ENCODE measurements at places on chromosomes 7 and 10.

DNA sequence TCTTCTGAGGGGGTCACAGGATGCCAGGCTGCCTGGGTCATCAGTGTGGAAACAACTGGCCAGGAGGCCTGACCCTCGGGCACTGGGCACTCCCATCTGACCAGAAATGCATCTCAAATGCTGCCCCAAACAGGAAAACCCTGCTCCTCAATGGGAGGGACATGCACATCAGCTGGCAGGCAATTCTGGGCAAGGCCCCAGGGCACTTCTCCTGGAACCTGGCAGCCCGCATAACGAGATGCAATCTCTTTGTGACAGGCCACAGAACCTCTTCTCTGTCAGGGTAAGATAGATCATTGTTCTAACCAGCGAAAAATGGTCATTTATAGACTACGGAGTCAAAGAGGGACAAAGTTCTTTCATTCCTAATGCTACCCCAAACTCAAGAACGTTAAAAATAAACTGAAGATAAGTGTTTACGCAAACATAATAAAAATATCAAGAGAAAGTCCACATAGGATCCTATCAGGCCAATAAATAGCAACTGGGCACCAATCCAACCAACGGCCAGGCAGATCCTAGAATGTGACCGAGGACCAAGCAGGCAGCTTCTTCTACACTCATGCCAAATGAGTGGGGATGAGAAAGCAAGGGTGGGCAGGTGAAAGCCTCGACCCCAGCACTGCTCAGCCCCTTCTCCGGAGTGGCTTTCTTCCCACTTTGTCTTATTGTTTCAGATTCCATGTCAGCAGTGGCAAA is 212.3 kb downstream of the TCERG1L start:
- DNase-seq: no peak

DNA sequence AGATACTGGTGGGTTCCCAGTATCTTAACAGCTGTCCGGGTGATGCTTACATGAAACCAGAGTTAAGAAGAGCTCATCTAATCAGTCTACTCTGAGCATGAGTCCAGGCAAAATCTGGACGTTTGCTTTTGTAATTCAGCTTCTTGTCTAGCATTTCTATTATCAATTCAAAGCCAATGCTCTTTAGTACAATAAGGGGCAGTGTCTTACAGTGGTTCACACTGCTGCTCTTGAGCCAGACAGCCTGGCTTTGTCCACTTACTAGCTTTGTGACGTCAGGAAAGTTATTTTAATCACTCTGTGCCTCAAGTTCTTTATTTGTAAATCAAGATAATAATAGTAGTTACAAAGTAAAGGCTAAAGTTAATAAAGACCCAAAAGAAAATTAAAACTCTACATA is 227.3 kb upstream of the TCF7L2 start:
- DNase-seq: peak; percentile 7

DNA sequence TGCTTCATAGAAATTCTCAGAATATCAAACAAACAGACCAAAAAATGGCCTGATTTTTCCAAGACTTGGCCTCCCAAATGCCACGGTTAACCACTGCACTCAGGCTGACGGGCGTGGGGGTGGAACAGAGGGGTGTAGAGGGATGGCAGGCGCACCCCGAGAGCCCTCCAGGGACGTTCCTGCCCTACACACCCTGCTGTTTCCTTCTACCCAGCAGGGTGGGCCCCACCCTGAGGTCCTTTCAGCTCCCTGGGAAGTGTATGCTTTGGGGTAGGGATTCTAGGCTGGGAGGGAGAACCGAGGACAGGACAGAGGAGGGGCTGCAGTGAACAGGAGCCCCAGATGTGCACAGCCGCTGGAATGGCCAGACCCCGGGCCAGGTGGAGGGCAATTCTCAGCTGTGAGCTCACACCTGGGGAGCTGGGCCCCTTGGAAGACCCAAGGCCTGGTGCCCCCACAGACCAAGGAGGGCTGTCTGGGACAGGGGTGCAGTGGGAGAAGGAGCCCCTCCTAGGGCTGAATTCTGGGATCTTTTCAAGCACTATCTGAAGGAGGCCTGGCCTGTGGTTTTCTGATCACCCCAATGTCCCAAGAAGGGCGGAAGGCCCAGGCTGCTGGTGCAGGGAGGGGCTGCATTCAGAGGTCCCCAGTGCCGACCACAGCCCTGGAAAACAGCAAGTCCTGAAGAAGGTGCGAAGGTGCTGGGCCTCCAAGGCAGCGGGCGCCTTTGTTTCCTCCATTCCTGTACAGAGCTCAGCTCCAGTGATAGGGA is 32.9 kb upstream of the INPP5A start:
- no peak for DNase-seq

DNA sequence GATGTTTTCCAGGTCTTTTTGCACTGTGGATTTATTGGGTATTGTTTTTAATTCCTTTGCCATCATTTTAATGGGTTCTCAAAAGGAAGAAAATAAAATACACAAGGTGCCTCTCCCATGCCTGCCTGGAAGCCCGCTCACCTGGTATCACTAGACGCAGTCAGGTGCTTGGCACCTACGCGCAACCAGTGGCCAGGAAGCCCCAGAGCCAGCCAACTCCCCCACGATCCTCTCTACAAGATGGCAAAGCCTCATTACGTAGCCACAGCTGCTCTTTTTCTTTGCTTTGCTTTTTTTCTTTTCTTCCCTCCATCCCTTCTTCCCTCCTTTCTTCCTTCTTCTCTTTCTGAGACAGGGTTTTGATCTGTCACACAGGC is 34.3 kb downstream of the BAIAP2L1 start:
- no peak for DNase-seq

GRCh38 chr7:127251036-127251464 is 1.7 kb downstream of the GRM8 start:
- DNase-seq: no peak

- no peak for DNase-seq
These were observed 1.6 kb downstream of the SFMBT2 start for GRCh38 chr10:7409045-7409731.

GRCh38 chr7:121510302-121510701 is 114.2 kb upstream of the FAM3C start:
- no peak for DNase-seq

- no peak for DNase-seq
These were observed 264.2 kb downstream of the MAD1L1 start for GRCh38 chr7:1968397-1969111.

DNA sequence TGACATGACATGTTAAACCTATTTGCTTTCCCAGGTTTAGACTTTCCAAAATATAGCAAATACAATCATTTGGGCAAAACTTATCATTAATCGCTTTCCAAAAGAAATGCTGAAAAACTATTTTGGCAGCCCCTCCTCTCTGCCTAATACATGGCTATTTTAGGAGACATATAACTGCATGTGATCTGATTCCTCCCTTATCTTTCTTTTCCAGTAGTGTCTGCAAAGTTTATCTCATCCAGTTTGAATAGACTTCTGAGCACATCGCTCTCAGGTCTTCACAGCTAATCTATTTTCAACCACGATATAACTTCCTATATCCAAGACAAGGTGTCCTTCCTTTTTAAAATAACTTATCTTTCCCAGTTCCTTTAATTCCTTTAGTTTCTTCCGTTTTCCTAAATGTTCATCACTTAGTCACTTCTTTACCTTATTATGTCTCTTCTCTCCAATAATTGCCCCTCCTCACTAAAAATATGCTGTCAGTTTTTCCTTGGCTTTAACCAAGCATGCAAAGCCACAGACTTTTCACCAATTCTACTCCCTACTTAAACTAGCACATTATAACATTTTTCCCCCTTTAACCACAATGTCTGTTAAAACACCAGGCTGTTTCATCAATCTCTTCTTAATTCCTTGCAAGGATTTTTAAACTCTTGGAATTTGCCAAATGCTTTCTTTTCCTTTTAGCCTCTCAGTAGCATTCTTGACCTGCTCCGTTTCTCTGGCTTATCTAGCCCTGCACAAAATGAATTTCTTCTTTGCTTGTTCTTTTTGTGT is 24.4 kb downstream of the GNG11 start:
- DNase-seq: no peak

GRCh38 chr10:96720422-96721206 is at the start of gene PIK3AP1:
Gene PIK3AP1, minus strand, starts transcription at chr10:96720514. Its CDS starts 120 bp downstream, at chr10:96720394.
- no peak for DNase-seq

DNA sequence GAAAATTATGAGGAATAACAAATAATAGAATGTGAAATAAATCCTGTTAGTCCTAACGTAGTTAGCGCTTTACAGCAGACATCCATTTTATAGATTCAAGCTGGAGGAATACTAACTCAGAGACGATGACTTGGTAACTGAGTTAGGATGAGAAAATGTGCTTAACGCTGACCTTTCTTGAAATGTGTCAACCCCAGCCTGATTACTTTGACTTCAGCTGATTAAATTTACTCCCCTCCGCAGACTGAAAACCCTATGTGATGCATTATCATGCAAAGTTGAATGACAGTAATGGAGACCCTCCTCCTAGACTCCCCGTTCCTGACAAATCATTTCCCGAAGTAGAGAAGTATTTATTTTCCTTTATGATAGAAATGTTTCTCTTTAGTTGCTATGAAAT is 54.5 kb downstream of the WDFY4 start:
- no peak for DNase-seq

DNA sequence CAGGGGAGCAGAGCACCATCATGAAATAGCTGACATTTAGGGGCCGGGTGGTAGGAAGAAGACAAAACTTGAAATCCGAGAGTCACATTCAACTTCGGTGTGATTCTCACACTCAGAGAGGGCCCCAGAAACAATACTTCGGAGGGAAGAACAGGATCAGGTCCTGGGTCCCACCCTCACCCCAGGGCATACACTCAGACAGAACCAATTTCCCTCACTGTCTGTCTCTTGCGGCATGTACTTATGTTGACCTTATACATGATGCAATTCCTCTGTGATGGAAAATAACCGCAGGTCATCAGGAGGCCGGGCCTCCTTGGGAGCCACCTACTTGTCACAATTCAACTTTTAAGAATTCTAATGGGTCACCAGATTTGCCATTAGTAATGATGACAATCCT is 26.3 kb upstream of the HMX3 start:
- no peak for DNase-seq

- DNase-seq: no peak
These were observed 14.5 kb downstream of the VWDE start for GRCh38 chr7:12389089-12389700.

- DNase-seq: no peak
These were observed 297.9 kb upstream of the CACNA2D1 start for GRCh38 chr7:82741493-82741892.

DNA sequence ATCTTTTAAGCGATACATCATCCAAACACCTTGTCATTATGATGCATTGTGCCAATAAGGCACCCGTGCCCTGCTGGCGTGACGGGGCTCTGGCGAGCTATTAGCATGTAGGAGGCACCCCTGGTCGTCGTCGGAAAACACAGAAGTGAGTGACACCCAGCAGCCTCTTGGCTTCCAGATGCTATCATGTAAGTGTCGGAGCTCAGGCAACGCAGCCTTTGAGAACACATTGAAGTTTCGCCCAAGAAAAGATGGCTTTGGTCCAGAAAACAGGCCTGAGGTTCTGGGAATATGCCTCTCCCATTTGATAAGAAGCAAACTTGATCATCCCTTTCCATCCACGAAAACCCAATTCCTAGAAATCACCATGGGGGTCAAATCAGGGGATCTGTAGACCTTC is 555.3 kb downstream of the GALNT17 start:
- DNase-seq: no peak

DNA sequence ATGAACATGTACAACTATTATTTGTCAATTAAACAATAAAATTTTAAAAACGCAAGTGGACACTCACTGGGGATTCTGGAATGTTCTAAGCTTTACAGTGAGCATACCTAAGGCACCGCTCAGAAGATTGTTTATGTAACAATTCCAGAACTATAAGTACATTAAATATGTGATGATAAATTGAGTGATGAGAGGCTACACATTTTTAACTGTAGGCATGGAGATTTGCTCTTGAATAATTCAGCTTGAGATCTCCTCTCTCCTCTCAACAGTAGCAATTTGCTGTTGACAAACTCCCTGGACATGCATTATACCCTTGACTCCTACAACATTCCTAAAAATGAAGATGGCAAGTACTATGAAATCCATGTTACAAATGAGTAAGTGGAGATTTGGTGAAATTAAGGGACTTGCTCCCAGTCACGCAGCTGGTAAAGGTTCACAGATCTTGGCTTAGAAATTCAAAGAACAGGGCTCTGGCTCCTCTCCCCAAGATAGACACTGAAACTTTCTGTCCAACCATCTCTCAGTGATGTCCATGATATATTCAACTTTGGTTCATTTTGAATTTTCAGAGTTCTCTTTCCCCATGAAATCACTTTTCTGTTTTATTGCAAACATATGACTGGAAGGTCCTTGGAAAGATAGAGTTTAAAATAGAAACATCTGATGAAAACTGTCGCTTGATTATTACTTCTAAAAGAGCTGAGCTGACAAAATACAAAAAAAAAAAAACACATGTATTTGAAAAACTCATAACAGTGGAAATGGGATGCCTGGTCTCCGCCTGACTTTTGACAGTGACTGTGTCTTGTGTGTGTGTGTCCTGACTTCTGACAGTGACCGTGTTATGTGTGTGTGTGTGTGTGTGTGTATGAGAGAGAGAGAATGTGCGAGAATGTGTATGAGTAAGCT is 488.3 kb downstream of the TNS3 start:
- no peak for DNase-seq

DNA sequence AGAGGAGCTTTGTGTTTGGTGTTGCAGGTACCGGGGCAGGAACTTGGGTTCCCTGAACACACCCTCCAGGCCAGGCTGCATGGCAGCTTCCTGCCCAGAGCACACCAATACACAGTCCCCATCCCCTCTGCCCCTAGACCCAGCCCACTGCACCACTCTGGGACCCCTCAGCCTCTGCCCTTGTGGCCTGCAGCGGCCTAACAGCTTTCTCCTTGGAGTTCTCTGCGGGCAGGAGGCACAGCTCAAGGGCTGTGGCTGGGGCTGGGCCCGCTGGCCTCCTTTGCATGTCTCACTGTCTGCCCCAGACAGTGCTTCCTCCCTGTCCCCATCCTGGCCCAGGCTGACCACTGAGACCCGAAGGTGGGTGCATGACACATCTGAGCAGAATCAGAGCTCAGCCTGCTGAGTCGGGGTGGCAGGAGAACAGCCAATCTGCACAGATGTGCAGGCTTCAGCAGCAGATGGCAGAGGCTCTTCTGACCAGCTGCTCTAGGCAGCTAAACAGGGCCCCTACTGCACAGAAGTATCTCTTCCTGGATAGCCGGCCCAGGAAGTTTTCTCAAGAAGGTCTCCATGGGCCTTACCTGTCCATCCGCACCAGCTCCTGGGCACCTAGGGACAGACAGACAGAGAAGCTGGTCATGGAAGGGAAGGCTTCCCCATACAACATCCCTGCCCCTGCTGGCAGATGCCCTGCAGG is 20.8 kb downstream of the VSIR start:
- no peak for DNase-seq

GRCh38 chr10:11110539-11110938 is 92.9 kb downstream of the CELF2 start:
- no peak for DNase-seq

GRCh38 chr7:78333530-78334425 is 535.2 kb downstream of the PHTF2 start:
- no peak for DNase-seq

GRCh38 chr7:47804767-47805545 is 143.3 kb downstream of the PKD1L1 start:
- DNase-seq: no peak

GRCh38 chr10:101758858-101759257 is 17.1 kb downstream of the FGF8 start:
- no peak for DNase-seq
